ENCODE measurements at places on chromosomes 4 and X. TPM values are rescaled to one million over a fixed set of nuclear protein-coding genes. Genes with fewer than 3 reads are reported as not detected.

DNA sequence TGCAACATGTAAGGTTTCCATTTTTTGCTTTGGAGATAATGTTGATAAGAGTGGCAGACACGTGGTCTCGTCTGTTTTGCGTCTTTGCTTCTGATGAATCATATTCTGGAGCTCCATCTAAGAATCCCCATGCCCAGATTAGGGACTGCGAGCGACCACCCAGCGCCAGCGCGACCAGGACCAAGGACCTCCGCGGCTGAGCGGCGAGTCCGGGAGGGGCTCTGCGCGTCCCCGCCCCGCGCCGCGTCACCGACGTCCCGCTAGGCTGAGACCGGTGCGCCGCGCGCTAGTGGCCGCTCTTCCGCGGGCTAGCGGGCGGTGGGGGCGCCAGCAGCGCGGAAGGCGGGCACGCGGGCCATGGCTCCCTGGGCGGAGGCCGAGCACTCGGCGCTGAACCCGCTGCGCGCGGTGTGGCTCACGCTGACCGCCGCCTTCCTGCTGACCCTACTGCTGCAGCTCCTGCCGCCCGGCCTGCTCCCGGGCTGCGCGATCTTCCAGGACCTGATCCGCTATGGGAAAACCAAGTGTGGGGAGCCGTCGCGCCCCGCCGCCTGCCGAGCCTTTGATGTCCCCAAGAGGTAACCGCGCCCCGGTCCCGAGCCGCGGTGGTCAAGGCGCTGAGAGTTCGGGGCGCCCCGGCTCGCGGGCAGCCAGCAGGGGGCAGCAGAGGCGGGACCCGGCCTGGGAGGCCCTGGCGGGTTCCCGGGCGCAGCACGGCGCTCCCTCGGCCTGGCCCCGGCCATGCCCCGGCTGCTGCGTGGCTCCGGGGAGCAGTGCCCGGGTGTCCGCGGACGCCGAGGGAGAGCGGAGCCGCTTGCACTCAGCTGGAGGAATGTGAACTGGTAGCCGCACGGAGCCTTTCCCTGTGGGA, at the start of gene SRD5A3:
TSS of gene SRD5A3 (plus strand) at position 263 of the 871 bp plus-strand sequence. CDS start at position 358, 95 bp downstream.
- no peaks in the 10 kb centered on the region for H3K36me3 ChIP-seq
- no peaks in the 10 kb centered on the region for H3K4me1 ChIP-seq
- H3K27me3 ChIP-seq: no peaks in the 10 kb centered on the region

DNA sequence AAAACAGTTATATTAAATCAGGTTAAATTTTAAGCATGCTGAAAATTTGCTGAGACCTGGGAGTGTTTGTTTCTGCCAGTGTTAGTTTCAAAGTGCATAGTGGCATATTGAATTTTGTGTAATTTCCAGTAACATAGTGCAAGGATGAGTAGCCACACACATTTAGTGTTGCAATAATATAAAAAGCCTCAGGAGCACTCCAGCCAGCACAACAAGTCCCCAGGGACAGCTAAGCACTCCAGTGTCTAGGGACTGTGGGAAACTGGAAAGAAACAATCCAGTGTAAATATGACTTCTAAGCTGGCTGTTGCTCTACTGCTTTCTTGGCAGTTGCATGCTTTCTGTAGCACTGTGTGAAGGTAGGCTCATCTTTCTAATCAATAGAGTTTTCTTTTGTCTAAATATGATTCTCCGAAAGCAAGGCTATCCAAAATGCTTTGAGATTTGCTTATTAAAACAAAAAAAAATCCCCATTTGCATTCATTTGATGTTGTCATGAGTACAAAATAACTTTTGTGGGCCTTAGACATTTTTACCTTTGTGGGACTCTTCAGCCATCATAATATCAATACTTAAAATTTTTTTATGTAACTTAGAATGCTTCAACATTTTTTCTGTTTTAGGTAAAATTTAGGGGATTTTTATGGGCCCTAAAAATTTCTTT, 24.2 kb upstream of the CXCL2 start:
- H3K4me3 ChIP-seq: no peak overlapping the region
- DNase-seq: no peak
- no peaks in the 10 kb centered on the region for H3K4me1 ChIP-seq
- H3K27me3 ChIP-seq: no peaks in the 10 kb centered on the region
- H3K36me3 ChIP-seq: no peaks in the 10 kb centered on the region

DNA sequence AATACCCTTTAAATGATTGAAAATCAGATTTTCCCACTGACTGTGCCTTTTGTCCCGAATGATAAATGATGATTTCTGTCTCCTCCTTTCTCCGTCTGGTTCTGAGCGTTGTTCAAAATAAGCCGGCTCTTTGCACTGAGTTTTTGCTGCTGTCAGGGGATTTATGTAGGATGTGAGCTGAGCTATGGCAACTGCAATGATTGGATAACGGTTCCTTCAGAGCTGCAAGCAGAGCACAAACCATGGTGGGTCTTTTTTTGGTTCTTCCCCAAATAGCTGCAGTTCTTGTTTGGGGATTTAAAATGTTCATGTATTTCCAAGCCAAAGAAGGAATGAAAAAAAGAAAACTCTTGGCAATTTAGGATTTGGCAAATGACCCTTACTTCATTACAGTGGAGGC, 124.5 kb upstream of the CASK start:
- DNase-seq: no peak
- H3K27ac ChIP-seq: no peak overlapping the region
- H3K4me1 ChIP-seq: no peaks in the 10 kb centered on the region
- no peak overlapping the region for H3K4me3 ChIP-seq
- H3K27me3 ChIP-seq: no peaks in the 10 kb centered on the region

Gene KCNE5
- total RNA-seq: 0.42 TPM

DNA sequence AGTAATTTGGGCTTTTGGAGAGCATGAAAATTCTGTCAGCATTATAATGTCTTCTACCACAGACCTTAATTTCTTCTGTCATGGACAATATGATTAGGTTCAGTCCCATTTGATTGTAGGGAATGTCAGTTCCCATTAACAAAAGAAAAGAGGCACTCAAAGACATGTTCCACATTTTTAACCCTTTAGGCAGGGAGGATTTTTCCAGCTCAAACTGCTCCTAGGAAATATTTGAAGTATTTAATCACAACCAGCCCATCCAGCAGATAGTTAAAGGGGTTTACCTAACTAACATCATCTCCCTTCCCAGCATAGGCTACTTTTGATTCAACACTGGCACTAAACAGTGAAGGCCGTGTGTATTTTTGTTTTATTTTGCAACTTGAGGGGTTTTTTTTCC, 256.0 kb downstream of the DHX15 start:
- DNase-seq: no peak
- no peak overlapping the region for H3K27ac ChIP-seq
- no peak overlapping the region for H3K4me3 ChIP-seq
- H3K27me3 ChIP-seq: no peaks in the 10 kb centered on the region
- H3K36me3 ChIP-seq: no peaks in the 10 kb centered on the region

DNA sequence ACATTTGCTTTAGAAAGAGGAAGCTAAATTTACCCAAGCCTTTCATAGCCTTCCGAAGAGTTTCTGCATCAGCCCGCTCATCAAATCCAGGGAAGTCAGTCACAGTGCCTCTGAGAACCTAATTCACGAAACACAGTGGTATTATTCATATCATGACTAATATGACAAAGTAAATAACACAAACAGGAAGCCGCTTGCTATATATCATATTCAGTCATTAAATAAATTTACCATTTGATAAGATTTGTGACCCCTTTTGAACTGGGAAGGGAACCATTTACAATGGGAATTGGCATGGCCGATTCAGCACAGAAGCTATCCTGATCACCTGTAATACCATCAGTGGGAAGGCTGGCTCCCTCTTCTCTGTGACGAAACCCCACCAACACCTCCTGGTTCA, 10.5 kb downstream of the ANXA5 start:
- no peak for DNase-seq
- H3K27ac ChIP-seq: no peak overlapping the region
- H3K4me1 ChIP-seq: peaks cover 16% of the 10 kb centered on the region
- no peaks in the 10 kb centered on the region for H3K36me3 ChIP-seq
- H3K4me3 ChIP-seq: no peak overlapping the region

Measured in ovary (tissue), 10 donors.